Breast epithelium (tissue), 4 donors: ENCODE measurements at places on chromosomes 13 and 19.

- no peaks in the 10 kb centered on the region for H3K27me3 ChIP-seq
- no peak overlapping the region for H3K27ac ChIP-seq
- H3K36me3 ChIP-seq = no peaks in the 10 kb centered on the region
- no peak for DNase-seq
These were observed 3.6 kb upstream of the FAM124A start for GRCh38 chr13:51218626-51219025.

DNA sequence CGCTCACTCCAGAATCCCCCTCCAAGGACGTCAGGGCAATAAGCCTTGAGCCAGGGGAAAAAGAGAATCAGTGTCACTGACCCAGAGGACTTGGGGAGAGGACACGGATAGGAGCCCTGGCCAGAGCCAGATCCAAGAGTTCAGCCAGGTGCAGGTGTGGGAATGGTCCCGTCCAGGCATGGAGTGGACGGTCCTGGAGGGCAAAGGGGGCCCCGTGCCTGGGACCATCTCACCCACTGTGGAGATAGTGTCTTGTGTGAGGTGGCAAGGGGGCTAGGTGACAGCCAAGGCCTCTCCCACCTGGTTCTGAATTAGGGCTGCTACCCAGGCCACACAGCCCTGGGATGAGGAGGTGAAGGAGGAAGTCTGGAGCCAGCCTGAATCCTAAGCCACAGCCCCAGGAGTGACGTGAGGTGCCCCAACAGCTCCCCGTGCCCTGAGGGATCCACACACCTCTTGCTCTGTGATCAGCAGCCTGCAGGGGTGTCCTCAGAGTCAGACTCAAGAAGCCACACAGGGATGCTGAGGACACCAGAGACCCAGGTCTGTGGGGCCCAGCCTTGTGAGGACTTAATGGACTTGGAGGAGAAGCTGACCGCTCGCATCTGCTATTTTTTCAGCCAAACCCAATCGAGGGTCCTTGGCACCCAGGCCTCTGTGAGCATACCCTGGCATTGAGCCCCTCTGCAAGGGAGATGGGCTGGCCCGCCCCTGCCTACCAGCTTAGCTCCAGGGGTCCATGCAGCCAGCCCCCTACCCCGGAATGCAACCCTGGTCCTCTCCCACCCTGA is 16.4 kb upstream of the ZNF14 start:
- H3K36me3 ChIP-seq = no peaks in the 10 kb centered on the region
- H3K4me1 ChIP-seq = no peaks in the 10 kb centered on the region
- no peak overlapping the region for H3K4me3 ChIP-seq
- H3K27me3 ChIP-seq = no peaks in the 10 kb centered on the region
- no peak for DNase-seq
- no peak overlapping the region for H3K27ac ChIP-seq

GRCh38 chr13:113272701-113273181 is 24.3 kb upstream of the LAMP1 start:
- DNase-seq = no peak
- no peaks in the 10 kb centered on the region for H3K27me3 ChIP-seq

DNA sequence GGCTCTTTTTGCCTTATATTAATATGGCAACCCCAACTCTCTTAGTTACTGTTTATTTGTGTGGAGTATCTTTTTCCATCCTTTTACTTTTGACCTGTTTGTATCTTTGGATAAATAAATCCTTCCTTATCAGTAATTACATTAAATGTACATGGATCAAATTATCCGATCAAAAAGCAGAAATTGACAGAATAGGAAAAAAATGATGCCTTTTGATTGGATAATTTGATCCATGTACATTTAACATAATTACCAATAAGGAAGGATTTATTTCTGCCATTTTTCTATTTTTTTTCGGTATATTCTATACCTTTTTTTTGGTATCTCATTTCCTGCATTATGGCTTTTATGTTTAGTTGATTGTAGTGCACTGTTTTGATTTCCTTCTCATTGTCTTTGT is 57.2 kb downstream of the ZMYM2 start:
- no peak overlapping the region for H3K27ac ChIP-seq
- no peaks in the 10 kb centered on the region for H3K27me3 ChIP-seq
- DNase-seq = no peak
- H3K4me3 ChIP-seq = no peak overlapping the region
- peaks cover 9% of the 10 kb centered on the region for H3K36me3 ChIP-seq

DNA sequence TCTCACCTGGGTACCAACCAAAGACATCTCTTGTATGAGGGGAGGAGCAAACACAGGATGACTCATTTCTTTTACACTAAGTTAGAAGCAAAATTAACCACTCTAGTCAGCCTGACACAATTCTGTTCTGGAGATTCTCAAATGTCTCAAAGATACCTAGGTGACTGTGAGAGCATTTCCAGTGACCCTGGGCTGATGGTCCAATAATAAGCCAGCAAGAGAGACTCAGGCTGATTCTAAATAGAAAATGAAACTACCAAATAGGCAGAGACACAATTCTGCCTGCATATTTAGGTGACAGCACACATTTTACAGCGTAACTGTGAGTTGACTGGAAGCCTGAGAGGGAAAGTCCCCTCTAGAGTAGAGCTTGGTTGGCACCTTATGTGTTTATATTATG is 16.3 kb downstream of the ZNF91 start:
- no peak overlapping the region for H3K27ac ChIP-seq
- peaks cover 6% of the 10 kb centered on the region for H3K36me3 ChIP-seq
- H3K4me1 ChIP-seq = no peaks in the 10 kb centered on the region
- no peak for DNase-seq
- no peak overlapping the region for H3K4me3 ChIP-seq

DNA sequence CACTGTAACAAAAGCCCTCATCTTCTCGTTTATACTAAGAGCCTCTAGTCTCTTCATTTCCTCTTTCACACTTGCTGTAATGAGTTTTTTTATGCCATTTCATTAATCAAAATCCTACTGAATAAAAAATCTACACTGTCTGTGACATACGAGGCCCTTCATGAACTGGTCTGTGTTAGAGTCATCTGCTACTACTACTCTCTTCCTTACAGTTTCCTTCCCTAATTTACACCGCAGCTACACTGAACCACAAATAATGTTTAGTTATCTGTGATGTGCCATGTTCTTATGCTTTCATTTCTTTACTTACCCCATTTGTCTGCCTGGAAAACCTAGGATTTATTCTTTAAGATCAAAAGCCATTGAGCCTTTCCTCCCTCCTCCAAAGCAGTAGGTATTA is 16.0 kb downstream of the UFM1 start:
- no peak for DNase-seq
- H3K36me3 ChIP-seq = no peaks in the 10 kb centered on the region
- no peaks in the 10 kb centered on the region for H3K27me3 ChIP-seq

GRCh38 chr13:92886535-92887077 is 340.0 kb upstream of the GPC6 start:
- H3K27me3 ChIP-seq = no peaks in the 10 kb centered on the region
- DNase-seq = no peak
- H3K36me3 ChIP-seq = no peaks in the 10 kb centered on the region

DNA sequence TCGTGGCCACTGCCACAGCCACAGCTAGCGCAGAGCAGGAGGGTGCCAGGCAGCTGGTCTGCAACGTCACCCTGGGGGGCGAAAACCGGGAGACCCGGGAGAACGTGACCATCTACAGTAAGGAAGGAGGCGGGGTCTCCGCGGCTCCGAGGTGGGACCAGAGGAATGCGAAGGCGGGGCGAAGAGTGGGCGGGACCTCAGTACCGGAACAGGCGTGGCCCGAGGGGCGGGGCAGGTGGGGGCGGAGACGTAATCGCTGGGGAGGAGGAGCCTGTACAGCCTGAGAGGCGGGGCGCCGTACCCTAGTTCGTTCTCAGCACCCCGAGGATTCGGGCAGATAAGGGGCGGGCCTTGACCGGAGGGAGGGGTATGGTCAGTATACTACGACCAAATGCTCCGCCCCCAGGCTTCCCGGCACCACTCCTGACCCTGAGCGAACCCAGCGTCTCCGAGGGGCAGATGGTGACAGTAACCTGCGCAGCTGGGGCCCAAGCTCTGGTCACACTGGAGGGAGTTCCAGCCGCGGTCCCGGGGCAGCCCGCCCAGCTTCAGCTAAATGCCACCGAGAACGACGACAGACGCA is 2.5 kb downstream of the ICAM5 start:
- H3K27ac ChIP-seq = peak overlapping the region; percentile 52
- no peaks in the 10 kb centered on the region for H3K36me3 ChIP-seq
- H3K4me3 ChIP-seq = peak overlapping the region; percentile 54

GRCh38 chr13:52884429-52885010 is 36.1 kb upstream of the PCDH8 start:
- DNase-seq = no peak
- H3K4me3 ChIP-seq = no peak overlapping the region
- H3K27ac ChIP-seq = no peak overlapping the region

DNA sequence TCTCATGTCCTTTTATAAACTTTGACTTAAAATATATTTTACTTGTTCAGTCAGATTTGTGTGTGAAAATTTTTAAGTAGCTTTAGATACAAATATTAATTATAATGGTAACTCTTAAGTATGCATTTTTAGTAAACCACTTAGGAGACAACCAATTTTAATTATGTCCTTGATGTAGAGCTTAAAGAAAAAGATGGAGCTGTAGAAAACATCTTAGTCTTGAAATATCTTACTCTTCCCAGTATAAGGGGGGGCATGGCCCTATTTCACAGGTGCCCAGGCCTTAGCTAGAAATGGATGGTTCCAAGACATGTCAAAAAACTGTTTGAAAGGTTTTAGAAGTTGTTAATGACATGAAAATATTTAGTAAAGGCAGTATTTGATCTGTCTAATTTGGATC is 43.4 kb upstream of the CEACAM21 start:
- H3K36me3 ChIP-seq = no peaks in the 10 kb centered on the region
- H3K27me3 ChIP-seq = no peaks in the 10 kb centered on the region
- DNase-seq = no peak
- H3K27ac ChIP-seq = no peak overlapping the region
- no peaks in the 10 kb centered on the region for H3K4me1 ChIP-seq

DNA sequence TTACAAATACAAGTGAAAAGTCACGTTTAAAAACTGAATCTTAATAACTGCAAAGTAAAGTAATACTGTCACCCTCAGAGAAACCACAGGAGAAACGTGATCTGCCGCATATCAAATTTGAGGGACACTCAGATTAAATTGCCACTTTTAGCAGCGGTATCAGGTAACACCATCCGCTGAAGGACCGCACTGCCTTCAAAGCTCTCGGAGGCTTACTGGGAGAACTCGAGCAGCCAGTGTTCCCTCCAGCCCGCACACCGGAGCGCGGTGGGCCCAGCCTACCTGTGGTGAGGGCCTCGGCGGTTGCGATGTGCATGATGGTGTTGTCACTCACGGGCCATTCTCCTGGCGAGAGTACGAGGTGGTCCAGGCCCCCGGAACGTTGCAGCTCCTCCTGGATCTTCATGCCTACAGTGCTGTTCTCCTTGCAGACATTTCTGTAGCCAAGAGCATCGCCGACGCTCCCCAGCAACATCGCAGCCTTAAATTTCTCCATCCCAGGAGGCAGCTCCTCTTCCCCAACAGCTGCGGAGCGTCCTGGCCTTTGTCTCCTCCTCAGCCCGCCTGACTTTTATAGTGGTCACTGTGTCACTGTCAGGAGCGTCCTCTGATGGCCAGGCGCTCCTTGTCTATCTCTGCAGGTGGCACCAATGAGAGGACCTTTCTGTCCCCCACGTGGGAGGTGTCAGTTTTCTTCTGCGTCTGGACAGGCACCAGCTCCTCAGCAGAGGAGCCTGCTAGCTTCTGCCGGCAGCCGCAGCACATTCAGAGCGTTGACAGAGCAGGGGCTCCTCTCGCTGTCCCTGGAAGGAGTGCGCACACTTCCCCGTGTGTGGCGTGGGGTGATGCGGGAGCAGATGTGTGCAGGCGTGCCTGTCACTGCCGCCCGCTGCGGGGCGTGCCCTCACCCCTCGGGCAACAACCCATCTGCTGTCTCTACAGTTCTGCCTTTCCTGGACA is at the start of gene ADPRHL1:
Gene ADPRHL1 (minus strand): TSS at position 547 of the 960 bp plus-strand sequence. CDS start 51 bp downstream, at position 496.
- no peak within 1 kb of the TSS for H3K4me3 ChIP-seq
- H3K27ac ChIP-seq = no peak within 1 kb of the TSS
- H3K27me3 ChIP-seq = no peaks in the 10 kb centered on the region
- peak; percentile 43 for DNase-seq
- no peaks in the 10 kb centered on the region for H3K36me3 ChIP-seq

GRCh38 chr19:6042776-6043726 is 65.1 kb upstream of the RANBP3 start:
- no peaks in the 10 kb centered on the region for H3K36me3 ChIP-seq
- H3K4me1 ChIP-seq = no peaks in the 10 kb centered on the region
- DNase-seq = no peak
- H3K27ac ChIP-seq = no peak overlapping the region
- no peaks in the 10 kb centered on the region for H3K27me3 ChIP-seq

- no peak overlapping the region for H3K4me3 ChIP-seq
- H3K36me3 ChIP-seq = no peaks in the 10 kb centered on the region
- H3K27ac ChIP-seq = no peak overlapping the region
- DNase-seq = no peak
These were observed 396.9 kb downstream of the KCTD12 start for GRCh38 chr13:76489274-76489673.

DNA sequence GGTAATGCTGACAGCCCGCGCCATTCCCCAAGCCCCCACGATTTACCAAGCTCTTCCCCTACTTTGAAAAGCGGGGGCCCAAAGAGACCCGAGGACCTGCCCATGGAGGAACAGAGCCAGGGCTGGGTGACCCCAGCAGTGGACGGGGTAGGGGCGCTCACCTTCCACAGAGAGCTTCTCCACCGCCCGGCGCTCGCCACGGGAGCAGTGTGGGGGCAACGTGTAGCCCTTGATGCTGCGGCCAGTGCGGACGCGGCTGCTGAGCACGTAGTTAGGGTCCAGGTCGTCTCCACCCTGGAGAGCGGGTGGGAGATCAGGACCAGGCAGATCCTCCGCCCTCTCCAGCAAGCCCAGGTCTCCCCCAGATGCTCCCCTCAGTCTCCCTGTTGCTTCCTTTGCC is 7.4 kb downstream of the CKM start:
- H3K4me1 ChIP-seq = no peaks in the 10 kb centered on the region
- DNase-seq = no peak
- no peak overlapping the region for H3K27ac ChIP-seq
- no peaks in the 10 kb centered on the region for H3K36me3 ChIP-seq
- no peak overlapping the region for H3K4me3 ChIP-seq
- H3K27me3 ChIP-seq = no peaks in the 10 kb centered on the region

DNA sequence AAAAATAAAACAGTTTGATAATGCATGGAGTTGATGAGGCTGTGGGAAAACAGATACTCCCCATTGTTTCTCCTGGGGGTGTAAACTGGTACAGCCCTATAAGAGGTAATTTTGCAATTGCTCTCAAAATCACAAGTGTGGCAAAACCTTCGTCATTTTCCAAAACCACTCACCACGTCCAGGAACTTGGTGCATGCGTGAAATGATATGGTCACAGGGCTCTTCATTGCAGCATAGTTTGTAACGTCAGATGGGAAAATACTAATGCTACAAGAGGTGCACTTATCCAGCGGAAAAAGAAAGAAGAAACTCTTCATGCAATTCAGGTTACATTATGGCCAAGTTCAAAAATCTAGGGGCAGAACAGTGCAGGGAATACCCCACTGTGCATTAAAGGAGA is 11.9 kb upstream of the PLAUR start:
- H3K27me3 ChIP-seq = no peaks in the 10 kb centered on the region
- H3K36me3 ChIP-seq = no peaks in the 10 kb centered on the region
- no peak overlapping the region for H3K27ac ChIP-seq
- H3K4me3 ChIP-seq = no peak overlapping the region
- no peaks in the 10 kb centered on the region for H3K4me1 ChIP-seq
- DNase-seq = no peak

- no peak overlapping the region for H3K4me3 ChIP-seq
- no peak overlapping the region for H3K27ac ChIP-seq
- no peaks in the 10 kb centered on the region for H3K36me3 ChIP-seq
- H3K27me3 ChIP-seq = no peaks in the 10 kb centered on the region
- H3K4me1 ChIP-seq = no peaks in the 10 kb centered on the region
These were observed 11.6 kb downstream of the ZNF160 start for GRCh38 chr19:53091413-53092254.

- no peak for DNase-seq
- H3K36me3 ChIP-seq = no peaks in the 10 kb centered on the region
- H3K27me3 ChIP-seq = no peaks in the 10 kb centered on the region
- no peak overlapping the region for H3K4me3 ChIP-seq
- H3K4me1 ChIP-seq = no peaks in the 10 kb centered on the region
These were observed 603.0 kb downstream of the LMO7 start for GRCh38 chr13:76239031-76239680.
